ENCODE measurements at places on chromosomes 1 and 21.

DNA sequence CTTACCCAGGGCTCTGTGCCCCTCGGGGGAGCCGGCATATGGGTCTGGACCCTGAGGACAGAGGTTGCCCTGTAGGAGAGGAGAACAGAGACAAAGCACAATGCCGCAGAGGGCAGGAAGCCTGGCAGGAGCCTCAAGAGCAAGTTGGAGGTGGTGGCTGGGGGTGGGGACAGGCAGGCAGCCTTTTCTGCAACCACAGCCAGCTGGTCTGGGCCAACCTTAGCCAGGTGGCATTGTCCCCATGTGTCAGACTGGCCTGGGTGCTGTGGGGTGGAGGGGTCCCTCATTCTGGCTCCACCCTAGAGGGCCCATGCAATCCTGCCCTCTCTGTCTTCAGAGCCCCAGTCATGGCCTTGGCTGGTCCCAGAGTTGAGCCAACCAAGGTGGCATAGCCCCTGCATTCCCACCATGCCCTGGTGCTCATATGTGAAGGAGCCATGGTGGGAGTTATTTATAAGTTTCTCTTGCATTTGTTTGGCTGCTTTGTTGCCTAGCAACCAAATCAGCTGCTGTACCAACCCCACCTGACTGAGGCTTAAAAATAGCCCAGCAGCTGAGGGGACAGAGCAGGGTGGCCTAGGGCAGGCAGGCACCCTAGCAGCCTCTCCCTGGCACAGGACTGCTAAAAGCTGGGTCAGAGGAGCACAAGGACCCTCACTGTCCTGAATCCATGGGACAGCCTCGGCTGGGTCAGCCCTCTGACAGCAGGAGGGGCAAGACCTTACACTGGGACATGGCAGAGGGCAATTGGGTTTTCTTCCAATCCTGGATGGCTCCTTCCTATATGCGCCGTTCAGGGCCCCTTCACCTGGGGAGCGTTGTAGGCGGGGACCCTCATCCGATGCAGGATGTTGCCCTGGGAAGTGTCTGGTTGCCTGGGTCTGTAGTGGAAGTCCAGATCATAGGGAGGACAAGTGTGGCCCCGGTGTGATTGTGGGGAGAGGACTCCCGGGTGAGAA, 19.5 kb downstream of the MAP7D1 start:
- DNase-seq, result no peak

- DNase-seq, result no peak
These were observed 437.6 kb downstream of the PTPRU start for GRCh38 chr1:29673669-29674626.

DNA sequence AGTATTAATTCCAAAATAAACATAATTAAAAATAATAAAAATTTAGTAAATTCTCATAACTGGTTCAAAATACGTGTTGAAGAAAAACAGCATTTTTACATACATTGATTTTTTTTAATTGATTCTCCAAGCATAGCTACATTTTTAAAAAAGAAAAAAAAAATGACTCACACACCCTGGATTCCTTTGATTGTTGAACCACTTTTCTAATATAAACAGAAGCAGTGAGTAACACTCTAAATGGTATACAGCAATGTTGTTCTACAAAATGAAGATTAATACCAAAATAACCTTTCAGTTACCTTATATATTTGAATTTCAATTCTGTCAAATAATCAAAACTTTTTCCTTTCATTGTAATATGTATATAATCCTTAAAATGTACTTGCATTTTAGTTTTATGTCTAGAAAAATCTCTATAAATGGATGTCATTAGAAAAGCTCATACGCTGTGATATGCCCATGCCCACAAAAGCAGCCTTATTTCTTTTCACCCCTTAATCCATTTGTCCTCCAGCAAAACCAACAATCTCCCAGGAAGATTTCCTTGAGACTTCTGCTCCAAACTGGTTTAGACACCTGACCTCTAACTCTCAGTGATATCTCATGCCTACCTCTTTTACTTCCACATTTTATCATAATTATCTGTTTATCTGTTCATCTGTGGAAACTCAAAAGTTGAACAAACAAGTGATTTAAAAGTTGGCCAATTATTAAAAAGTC, 246.4 kb upstream of the NR5A2 start:
- peak; percentile 64 for DNase-seq

DNA sequence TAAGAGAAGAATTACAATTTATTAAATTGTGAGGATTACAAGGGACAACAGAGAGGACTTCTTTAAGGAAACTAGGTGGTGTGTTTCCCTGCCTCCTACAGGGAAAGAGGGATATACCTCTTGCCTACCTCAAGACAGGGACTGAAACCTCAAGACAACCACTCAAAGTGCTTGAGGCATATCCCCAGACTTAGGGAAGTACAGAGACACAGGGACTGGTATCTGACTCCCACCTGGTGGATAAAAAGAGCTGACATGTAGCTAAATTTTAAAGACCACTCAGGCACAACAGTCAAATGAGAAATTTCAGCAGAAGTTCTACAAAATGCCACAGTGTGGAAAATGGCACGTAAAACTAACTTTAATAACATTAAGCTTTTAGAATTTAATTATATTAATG, 21.3 kb downstream of the DENND2C start:
- DNase-seq, result no peak

DNA sequence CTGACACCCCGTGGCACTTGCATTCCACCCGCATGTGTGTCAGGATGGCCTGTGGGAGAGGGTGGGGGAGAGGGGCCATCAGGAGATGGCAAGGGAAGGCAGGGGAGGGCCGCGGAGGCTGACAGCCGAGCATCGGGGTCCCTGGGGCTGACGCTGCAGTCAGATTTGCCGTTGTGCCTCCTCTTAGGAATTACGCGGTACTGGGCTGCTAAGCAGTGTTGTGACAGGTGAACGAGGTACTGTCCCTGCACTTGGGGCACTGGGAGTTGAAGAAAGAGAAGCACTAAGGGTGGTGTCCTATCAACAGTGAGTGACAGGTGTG, 22.5 kb downstream of the WNT4 start:
- no peak for DNase-seq

GRCh38 chr21:41367945-41368734, 6.3 kb downstream of the MX2 start:
- no peak for DNase-seq

DNA sequence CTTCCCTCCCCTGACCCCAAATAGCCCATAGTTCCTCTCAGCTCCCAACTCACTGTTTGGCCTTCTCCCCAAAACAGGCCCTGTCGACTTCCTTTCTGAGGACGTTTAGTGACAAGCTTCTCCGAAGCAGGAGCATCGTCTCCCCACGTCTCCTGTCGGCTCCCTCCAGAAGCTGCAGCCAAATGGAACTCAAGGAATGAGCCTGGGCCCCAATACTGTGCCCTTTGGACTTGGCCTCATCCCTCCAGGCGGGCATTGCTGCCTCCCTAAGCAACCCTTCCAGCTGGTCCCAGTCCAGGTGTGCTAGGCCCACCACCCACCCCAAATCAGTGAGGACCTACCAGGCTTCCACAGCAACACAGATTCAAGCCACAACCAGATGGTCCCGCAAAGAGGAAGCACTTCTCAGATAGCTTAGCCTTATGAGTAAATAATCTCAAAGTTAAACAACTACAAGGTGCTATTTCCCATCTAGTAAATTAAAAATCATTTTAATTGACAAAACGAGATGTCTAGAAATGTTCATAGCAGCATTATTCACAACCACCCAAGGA, 33.0 kb downstream of the ACOT7 start:
- no peak for DNase-seq

DNA sequence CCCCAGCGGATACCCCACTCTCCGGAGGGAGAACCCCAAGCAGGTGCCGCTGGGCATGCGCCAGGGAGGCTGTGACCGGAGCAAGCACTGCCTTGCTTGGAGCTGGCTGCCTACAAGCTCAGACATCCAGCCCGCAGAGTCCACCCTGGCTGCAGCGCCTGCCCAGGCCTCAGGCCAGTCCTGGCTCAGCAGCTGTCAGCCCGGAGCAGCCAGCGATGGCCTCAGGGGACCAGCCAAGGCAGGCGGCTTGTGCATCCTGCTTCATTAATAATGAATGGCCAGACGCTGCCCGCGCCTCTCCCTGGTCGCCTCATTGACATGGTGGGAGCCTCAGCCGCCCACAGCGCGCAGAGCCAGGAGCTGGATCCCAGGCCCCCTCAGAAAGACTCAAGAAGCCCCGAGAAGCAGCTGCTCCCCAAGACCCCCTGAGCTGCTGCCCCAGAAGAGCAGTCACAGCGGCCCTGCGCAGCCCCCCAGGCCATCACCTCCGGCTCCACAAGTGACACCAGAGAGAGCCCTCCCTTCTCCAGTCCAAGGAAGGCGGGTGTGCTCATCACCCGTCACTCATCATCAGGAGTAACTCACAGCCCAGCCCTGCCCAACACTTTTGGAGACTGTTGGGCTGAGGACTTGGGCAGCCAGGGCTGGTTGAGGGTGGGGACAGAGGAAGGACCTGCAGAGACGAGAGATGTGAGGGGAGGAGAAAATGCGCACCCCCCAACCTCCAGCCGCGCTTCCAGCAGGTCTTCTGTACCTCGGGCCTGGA, 19.6 kb downstream of the KCNAB2 start:
- DNase-seq, result no peak

- DNase-seq, result peak; percentile 58
These were observed 672.8 kb downstream of the LMO4 start for GRCh38 chr1:88001460-88001859.

GRCh38 chr21:32782698-32783097, 11.1 kb upstream of the PAXBP1 start:
- no peak for DNase-seq

GRCh38 chr21:46006547-46007491, 25.2 kb downstream of the COL6A1 start:
- DNase-seq, result no peak

GRCh38 chr1:2124446-2125198, 70.0 kb downstream of the FAAP20 start:
- DNase-seq, result no peak

- no peak for DNase-seq
These were observed 18.0 kb upstream of the PTAFR start for GRCh38 chr1:28194326-28195035.

- no peak for DNase-seq
These were observed 2.1 kb downstream of the PCP4L1 start for GRCh38 chr1:161260376-161261260.

DNA sequence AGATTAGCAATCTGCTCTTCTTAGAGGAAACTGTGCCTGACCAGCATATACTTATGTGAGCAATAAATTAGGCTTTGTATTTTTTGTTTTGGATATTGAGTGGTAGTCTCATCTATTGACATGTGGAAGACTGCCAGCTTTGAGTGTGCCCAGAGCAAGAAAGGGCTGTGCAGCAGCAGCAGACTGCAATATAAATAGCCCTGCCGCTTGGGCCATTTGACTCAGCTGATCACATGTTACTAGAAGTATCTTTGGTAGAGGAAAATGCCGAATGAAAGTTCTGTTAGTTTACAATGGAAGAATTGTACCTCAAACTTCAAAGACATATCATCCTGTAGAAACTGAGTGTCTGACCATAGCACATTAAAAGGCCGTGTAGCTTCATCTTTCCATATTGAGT, 9.1 kb upstream of the PSMB2 start:
- DNase-seq, result no peak

GRCh38 chr1:173661271-173661670, 8.4 kb downstream of the ANKRD45 start:
- DNase-seq, result no peak

DNA sequence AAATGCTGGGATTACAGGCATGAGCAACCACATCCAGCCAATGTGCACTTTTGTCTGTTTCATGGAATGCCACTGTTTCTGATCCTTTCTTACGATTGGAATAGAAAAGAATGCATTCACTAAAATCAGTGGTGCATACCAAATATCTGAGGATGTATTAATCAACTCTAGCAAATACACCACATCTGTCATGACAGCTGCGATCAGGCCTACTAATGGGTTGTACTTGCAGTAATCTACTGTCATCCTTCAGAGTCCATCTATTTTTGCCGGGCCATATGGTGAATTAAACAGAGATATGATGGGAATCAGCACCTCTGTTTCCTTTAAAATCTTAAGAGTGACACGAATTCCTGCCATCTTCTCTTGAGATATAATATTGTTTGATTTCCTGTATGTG, 8.5 kb upstream of the USP1 start:
- no peak for DNase-seq

GRCh38 chr1:21264898-21265297, 25.4 kb downstream of the ECE1 start:
- no peak for DNase-seq

DNA sequence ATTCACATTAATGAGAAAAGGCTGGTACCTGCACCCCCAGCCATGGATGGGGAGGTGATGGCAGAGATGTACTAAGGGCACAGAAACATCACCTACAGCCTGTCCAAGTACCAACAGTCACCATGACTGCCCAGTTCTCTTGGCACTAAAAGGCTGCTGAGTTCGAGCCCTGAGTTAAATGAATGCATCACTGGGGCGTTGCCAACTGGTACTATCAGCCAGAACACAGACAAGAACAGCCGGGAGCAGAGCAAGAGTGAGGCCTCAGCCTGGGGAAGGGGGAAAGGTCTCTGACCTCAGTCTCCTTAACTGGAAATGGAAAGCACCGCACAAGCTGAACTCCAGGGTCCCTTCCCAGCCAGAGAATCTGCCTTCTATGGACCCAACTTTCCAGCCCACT, 60.5 kb downstream of the GLIS1 start:
- no peak for DNase-seq

DNA sequence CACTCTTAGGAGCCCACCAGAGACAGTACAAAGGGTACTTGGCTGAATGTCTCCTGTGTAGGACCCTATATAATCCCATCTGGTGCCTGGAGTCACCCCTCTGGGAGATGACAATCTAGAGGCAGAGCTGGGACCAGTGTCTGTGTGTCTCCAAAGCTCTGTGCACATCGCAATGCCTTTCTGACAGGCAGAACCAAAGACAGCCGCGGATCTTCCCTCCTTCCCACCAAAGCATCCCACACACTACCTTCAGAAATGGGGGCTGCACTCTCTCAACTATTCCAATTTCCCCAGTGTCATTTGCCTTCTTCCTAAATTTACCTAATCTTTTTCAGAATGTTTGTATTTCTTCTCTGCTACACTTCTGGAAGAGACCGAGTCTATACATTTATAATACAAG, 12.0 kb downstream of the PGBD5 start:
- no peak for DNase-seq

DNA sequence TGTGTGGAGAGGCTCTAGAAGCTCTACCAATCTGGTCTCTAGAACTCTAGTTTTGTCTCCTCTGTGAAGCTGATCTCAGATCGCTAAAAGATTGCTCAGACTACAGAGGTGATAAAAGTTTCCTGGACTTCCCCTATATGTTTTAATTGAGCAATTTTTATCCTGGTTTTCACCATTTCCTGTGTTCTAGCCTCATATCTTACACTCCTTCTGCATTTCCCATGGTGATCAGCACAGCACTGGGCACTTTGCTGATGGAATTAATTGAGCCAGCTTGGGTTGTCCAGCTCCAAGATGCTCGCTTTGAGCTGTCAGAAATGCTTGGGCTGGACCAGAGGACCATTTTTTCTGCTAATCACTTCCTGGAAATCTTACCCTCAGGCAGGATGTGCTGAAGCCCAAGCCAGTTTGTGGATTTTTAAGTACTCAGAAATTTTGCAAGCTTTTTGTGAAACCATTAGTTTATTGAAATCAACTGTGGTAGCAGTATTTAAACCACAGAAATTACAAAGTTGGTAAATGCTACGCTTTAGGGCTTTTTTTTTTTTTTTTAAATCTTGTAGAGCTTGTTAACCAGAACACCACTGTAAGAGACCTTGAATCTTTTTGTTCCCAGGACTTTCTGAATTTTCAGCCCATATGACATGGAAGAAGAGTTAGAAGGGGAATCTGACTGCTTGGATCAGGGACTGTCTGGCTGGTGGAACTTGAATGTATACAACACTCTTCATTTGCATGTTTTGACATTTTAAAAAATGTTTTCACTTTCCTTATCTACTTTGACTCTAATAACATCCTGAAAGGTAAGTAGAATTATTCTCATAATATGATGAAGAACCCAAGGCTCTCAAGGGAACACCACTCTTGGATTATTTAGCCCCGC, 28.4 kb downstream of the CD48 start:
- no peak for DNase-seq

Data from PC-9 (cell line).